Non-pigmented ciliary epithelial cell (primary cell): ENCODE measurements at places on chromosomes 5 and 9.

- DNase-seq: no peak
These were observed 104.2 kb upstream of the HCN1 start for GRCh38 chr5:45800331-45800730.

DNA sequence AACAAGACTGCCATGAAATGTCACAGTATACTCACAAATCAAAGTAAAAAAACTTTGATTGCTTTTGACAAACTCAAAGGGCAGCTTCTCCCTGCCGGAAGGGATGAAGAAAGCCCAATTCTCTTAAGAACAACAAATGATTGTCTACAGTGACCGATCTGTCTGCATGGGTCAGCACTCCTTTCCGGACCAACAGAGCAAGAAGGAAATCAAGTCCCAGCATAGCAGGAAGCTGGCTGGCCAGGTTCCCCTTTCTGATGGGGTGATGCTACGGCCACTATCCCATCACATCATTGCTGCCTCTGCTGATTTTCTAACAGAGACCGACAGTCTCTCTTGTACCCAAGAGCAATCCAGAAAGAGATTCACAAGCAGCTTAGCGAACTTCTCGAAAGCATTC, 692 bp downstream of the C1QTNF3 start:
- no peak for DNase-seq

DNA sequence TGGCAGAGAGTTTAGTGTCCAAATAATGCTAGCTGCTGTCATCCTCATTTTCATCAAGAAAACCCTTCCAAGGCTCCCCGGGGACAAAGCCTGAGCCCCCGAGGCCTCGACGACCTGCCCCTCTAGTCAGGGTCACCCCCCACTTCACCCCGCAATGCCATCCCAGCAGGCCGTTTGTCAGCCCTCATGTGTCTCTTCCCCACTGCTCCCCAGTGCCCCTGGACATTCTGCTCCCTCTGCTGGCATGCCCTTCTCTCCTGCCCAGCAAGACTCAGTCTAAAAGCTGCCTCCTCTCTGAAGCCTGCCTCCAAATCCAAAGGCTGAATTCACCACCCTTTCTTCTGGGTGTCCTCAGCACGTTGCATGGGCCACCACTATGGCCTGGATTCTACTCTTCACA, 59.3 kb downstream of the PAX5 start:
- DNase-seq: no peak

GRCh38 chr5:149273950-149274349, 2.3 kb downstream of the AFAP1L1 start:
- DNase-seq: no peak

GRCh38 chr5:97658116-97658900, 475.3 kb upstream of the RIOK2 start:
- DNase-seq: no peak

- no peak for DNase-seq
These were observed 2.5 kb downstream of the C1QTNF2 start for GRCh38 chr5:160367885-160368284.

DNA sequence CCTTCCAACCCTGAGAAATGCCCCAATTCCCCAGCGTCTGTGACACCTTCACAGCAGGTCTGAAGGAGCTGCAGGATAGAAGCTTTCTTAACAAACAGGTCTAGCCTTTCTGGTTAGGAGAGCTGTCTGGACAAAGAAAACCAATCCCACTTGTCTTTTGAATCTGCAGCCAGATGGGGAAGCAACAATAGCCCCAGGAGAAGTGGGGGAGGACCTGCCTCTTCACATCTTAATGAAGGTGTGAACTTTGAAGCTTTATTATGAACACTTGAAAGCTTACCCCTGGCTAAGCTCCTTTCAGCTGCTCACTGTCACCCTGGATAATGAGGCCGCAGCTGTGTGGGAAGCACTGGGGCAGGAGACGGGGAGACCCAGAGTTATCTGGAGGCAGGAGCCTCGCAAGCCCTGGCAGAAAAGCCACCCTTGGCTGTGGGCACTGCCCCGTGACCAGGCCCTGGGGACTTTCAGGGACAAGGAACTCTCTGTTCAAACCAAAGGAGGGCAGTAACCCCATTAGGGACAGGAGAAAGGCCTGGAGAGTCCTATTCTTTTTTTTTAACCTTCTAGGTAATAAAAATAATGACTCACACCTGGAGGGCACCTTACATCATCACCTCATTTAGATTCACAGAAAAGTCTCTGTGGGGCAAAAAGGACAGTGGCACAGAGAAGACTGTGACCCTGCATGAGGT, 151.8 kb upstream of the RAD23B start:
- DNase-seq: no peak
